Amniotic epithelial cell (primary cell): ENCODE measurements at places on chromosomes 11 and 22.

DNA sequence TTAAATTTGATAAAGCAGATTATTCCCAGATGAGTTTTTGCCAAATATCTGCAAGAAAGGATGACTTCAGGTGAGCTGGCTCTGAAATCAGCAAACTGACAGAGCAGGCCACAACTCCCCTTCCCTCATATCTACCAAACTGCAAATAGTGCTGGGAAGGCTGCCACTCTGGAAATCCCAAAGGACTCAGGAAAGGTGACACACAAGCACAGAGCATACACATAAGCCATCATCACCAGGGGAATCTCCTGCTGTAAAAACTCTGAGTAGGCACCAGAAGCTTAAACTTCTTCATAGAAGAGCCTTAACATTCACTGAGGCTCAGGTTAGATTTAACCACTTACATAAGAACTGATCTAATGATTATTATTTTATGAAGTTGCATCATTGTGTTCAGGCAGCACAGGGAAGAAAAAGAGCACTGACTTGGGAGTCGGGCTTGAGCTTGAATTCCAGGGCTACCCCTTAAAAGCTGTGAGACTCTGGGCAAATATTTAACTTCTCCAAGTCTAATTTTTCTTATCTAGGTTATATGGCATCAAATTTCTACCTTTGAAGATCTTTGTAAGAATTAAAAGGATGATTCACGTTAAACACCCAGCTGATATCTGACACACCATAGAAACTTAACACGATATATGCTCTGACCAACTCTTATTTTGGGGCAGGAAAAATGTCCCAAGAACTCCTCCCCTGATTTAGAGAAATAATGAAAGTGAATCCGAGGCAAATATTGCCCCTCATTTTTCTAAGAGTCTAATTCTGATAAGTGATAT is 15.0 kb downstream of the SYTL2 start:
- no peak for DNase-seq

- DNase-seq = peak; percentile 17
Observed at GRCh38 chr11:18203723-18204122, 31.1 kb downstream of the MRGPRX4 start.

GRCh38 chr11:111348147-111348546 is 30.9 kb downstream of the POU2AF1 start:
- no peak for DNase-seq

GRCh38 chr11:2235588-2236326 is 34.6 kb downstream of the ASCL2 start:
- DNase-seq = no peak

GRCh38 chr11:128470081-128470480 is 117.3 kb downstream of the ETS1 start:
- no peak for DNase-seq

DNA sequence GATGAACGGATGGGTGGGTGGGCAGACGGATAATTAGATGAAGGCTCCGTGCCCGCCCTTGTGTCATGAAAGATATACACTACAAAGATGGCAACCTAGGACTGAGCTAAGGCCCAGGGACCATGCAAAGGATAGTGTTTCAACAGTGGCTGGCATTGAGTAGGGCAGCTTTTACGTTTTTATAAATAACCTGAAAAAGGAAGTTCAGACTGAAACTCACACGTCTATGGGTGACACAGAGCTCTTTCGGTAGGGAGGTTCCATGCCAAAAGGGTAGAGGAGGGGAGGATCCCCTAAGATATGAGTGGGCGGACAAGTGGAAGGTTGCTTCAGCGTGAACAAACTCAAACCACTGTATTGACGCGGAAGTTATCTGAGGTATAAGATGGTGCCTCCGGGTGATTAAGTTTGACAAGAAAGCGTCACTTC is 90.5 kb downstream of the UBASH3B start:
- peak; percentile 33 for DNase-seq

DNA sequence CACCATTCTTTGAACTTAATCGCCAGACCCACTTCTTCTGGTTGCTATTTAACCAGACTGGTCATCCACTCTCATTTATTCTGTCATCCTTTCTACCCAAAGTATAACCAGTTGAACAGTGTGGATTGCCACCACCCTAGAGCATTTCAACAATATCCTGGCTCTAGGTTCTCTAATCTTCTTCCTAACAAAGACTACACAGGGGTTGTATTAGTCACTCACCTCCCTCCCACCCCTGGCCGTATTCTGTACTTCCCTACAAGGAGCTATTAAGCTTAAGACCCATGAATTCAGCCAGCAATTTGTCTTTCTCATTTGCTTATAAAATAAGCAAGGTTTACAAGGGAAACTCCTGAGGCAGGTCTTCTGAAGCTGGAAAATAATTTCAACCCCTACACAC is 46.9 kb upstream of the CEP126 start:
- peak; percentile 61 for DNase-seq

DNA sequence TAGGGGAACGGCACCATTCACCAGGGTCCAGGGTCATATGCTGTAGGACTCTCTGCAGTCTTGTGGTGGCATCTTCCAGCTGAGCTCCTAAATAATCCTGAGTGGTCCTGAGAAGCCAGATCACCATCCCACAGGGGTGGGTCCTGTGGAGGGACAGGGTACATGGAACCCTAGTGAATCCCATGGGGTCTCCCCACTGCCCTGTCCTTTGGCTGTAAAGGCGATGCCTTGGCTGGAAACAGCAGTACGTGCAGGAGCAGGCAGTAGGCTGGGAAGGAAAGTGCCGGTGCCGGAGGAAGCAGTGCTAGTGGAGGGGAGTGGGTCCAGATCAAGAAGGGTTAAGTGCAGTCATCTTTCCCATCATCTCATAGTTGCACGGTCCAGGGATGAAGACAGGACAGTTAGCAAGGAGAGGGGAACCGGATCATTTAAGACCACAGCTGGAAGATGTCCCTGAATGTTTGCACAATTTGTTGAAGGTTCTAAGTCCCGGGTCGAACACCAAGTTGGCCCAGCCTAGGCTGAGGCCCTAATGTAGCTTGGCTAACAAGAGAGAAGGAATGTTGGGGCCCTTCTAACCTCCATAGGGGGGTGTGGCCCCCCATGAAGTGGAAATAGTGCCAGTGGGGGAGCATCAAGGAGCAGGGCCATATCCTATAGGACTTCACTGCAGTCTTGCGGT is 18.1 kb downstream of the TSPAN32 start:
- DNase-seq = no peak

DNA sequence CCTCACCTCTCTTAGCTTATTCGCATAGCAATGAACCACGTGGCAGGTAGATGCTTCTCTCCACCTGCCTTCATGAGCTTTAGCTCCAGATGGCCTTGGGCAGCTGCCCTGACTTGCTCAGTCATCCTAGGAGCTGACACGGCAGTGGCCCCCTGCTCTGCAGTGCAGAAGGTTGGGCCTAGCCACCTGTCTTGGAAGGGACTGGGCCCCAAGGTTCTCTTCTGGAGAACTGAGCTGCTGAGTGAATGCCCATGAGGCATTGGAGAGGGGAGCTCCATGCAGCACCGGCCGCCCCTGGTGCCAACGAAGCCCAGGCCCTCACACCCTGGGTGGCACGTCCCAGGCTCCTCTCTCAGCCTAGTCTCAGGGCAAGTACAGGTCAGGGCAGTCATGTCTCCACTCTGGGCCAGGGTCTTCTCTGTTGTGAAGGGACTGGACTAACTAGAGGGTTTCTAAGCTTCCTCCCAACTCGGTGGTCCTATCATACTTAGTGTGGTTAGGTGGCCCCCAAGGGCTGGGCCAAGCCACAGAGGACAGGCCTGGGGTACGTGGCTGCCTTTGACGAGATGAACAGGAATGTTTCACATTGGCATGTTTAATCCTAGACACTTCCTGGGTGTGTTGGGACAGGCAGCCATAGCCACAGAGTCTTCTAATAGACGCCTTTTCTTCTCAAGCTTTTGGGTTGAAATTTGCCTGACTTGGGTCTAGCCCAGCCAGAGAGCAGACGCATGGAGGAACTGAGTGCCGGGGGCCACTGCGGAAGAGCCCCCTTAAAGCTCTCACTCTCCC is 47.9 kb downstream of the ALX4 start:
- DNase-seq = no peak

- peak; percentile 98 for DNase-seq
Observed at GRCh38 chr11:44592125-44592940, 26.9 kb downstream of the CD82 start.

- peak; percentile 15 for DNase-seq
Observed at GRCh38 chr11:44755556-44756523, 29.1 kb downstream of the TSPAN18 start.

- peak; percentile 42 for DNase-seq
Observed at GRCh38 chr11:125345421-125346178, 150.5 kb downstream of the FEZ1 start.

GRCh38 chr11:27718863-27719545 is 18.7 kb upstream of the BDNF start:
- peak; percentile 52 for DNase-seq

DNA sequence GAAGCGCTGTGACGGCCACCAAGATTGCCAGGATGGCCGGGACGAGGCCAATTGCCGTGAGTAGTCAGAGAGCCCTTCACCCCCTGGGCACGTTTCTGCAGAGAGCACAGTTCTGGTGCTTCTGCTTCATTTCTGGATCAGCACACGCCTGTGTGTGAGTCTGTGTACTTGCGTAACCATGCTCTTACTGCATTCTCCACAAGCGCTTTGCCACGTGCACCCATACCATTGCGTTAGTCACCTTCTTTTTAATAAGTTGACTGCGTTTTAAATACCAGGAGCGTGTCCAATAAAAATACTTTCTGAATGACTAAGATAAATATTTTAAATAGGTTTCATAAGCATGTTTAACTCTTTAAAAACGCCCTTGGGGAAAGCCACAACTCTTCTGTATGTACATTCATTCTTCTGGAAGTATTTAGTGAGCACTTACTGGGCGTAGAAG is 143.0 kb upstream of the SORL1-AS1 start:
- DNase-seq = peak; percentile 99

DNA sequence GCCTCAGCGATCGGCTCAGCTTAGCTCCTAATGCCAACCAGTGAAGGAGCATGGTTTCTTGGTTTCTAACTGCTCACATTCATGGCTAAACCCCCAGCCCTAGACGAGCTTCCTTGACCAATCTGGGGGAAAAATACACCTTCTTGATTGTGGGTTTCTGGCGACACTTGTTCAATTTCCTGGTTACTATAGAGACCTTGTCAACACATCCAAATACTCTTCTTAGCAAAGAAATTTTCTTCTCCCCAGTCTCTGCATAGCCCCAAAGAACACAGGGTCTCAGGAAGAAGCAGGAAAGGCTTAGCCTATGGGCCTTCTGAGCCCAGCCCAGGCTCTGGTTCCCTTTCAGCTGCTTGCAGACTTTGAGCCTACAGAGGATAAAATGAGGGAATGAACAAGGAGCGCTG is 88.5 kb upstream of the SYT13 start:
- no peak for DNase-seq

DNA sequence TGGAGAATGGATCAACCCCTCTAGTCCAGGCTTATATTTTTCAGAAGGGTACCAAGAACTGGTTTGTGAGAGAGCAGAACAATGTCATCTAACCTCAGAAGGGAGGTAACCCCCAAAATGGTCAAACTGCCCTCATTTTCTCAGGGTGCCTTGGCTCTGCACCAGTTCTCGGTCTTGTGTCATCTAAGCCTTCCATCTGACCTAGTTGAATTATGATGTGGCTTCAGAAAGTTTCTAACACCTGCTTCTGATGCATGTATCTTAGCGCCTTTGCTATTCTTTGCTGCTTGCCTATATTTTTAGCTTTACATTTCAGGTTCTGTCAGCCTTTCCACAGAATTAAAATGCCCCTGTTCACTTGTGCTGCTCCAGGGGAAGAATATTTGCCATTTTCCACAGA is 91.7 kb upstream of the E2F8 start:
- DNase-seq = no peak

DNA sequence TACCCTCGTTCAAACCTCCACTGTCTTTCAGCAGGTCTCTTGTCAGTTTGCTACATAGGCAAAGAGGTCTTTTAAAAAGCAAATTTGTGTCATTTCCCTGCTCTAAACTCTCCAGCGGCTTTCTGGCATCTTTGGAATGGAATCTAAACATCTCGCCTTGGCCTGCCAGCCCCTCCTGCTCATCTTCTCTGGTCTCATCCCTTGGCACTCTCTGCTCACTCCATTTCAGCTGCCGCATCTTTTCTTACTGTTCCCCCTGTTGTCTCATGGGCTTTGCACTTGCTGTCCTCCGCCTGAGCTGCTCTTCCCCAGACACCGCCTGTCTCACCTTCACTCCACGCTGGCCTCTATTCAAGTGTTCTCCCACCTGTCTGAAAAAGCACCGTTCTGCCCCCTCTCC is 46.6 kb downstream of the BMAL1 start:
- no peak for DNase-seq

DNA sequence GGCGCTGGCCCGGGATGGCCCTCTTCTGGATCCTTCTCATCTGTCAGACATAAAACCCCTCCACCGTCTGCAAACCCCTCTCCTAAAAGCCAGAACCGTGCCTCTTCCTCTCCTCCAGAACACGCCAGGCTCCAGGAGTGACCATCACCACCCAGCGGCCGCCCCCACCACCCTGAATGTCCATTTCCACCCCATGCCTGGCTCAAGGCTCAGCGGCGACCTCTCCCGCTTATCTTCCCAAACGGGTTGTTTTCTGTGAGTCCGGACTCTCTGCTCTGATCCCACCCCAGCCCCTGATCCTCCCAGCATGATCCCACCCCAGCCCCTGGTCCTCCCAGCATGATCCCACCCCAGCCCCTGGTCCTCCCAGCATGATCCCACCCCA is 37.6 kb downstream of the CELSR1 start:
- no peak for DNase-seq

GRCh38 chr11:75096456-75097172 is at the start of gene OR2AT4:
TSS of gene OR2AT4 (minus strand) at chr11:75096876.
- no peak for DNase-seq

- no peak for DNase-seq
Observed at GRCh38 chr22:46292732-46293131, 3.9 kb upstream of the GTSE1 start.

DNA sequence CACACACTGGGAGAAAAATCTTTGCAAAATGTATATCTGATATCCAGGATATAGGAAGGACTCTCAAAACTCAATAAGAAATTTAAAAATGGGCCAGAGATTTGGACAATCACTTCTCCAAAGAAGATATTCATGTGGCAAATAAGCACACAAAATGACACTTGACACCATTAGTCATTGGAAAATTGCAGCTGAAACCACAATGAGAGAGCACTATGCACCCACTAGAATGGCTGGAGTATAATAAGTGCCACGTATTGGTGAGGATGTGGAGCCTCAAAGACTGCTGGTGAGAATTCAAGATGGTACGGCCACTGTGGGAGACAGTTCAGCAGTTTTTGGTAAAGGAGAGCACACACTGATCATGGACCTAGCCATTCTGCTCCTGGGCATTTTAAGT is 12.8 kb upstream of the OSBPL5 start:
- DNase-seq = peak; percentile 19
